ENCODE measurements at places on chromosomes 6 and 20.

DNA sequence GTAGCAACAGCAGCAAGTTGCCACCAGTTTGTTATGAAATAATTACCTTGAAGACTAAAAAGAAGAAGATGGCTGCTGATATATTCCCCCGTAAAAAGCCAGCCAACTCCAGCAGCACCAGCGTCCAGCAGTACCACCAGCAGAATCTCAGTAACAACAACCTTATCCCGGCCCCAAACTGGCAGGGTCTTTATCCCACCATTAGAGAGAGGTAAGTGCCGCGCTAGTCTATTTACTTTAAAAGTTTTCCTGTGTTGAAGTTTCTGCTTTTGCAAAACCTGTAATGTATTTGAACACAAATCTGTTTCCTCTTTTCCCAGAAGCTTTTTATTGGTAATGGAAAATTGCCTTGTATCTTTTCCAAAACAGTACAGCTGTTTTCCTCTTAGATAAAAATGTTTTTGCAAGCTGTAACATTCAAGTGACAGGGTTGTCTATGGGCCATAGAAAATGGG, 725 bp downstream of the BTBD3 start:
- no peak for DNase-seq

DNA sequence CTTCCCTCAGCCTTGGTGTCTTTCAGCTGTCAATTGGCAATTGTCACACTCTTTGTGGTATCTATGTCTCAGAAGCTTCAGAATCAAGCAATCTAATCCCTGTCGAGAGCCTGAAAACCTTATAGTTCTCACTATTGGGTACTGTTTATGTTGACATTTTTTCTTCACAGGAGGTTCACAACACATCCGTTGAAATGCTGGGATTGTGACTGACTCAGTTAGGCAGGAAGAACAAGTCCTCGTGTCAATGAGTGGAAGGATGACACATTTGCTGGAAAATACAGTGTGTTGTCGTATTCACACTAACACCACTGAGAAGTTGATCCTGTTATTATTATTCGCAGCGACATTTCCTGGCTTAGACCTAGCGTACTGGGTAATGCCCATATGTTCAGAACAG, 163.9 kb upstream of the CITED2 start:
- DNase-seq, result no peak

DNA sequence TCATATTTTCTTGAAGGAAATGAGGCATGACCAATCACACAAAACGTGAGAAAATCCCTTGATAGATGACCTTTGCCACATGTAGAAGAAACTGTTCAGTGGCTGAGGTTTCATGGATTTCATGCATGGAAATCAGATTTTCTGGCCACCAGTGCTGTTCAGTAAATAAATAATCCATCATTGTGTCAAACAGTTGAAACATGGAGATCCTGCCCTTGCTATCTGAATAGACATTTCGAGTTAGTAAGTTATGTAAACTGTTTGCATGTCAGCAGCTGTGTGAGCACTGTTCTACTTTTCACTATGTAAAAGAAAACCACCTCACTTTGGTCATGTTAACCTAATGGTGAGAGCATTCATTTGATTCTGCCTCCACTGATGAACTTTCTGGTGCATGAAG, 793.9 kb upstream of the EPHA7 start:
- no peak for DNase-seq

GRCh38 chr6:288866-289265, 3.4 kb upstream of the DUSP22 start:
- no peak for DNase-seq

DNA sequence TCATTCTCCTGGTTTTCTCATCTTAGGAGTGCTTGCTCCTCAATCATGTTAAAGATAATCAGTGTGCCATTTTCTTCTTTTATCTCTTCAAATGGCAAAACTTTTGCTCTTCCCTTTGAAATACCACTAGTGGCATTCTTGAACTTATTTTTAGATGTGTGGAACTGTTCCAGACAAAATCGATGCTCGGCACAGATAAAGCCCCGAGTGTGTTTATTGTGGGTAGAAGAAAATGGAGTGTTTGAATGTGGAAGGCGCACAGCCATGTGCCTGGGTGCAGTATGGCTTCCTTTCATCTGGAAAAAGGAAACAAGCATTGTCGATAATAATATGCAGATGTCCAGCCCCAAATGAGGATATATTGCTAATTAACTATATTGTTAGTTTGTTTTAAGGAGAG, 42.4 kb downstream of the ISM1 start:
- DNase-seq, result no peak

DNA sequence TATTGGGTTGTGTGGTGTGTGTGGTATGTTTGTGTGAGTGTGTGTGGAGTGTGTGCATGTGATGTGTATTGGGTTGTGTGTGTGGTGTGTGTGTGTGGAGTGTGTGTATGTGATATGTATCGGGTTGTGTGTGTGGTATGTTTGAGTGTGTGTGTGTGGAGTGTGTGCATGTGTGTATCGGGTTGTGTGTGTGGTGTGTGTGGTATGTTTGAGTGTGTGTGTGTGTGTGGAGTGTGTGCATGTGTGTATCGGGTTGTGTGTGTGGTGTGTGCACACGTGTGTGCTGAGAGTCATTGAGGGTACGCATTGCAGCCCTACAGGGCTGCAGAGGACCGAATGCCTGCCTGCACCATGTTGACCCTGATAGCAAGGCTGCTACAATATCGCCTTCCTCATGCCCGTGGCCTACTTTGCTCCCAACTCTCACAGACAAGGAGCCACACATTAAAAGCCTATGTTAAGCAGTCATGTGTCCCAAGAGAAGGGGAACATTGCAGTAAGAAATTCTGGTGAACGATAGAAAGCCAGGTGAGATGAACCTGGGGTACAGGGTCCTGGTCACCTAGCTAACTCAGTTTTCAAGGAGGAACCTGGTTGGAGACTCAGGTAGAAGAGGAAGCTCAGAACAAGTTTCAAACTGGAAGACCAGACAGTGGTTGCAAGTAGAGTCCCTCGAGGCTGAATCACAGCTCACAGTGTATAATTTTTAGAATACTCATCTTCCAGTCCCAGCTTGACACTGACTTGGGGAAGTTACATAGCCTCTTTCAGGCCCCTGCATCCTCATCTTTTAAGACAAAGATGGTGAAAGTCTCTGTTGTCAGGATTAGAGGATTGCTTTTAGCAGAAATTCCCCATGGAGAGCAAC, 45.7 kb upstream of the TMEM170B start:
- DNase-seq, result no peak

- no peak for DNase-seq
Observed at GRCh38 chr20:36506253-36506652, 35.1 kb upstream of the MYL9 start.

- DNase-seq, result no peak
Observed at GRCh38 chr20:7609251-7609650, 331.0 kb downstream of the HAO1 start.

DNA sequence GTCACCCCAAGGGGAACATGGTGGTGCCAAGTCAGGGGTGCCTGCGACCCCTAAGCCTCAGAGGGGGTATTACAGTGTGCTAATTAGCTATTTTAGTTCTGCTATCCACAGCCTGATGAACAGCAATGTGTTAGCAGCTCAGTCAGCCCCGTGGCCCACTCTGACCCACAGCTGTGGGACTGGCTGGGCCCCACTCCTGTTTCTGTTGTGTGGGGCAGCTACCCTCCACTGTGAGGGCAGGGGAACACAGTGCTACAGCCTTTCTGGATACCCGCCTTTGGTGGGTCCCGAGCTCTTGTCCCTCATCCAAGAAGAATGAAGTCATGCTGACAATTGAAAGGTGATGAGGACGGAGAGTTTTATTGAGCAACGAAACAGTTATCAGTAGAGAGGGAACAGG, 152.5 kb upstream of the GGTLC1 start:
- DNase-seq, result no peak

- no peak for DNase-seq
Observed at GRCh38 chr6:89787660-89788328, 31.8 kb downstream of the MDN1 start.
